ENCODE measurements at places on chromosomes 1 and 21. TPM values are rescaled to one million over a fixed set of nuclear protein-coding genes. Genes with fewer than 3 reads are reported as not detected.

DNA sequence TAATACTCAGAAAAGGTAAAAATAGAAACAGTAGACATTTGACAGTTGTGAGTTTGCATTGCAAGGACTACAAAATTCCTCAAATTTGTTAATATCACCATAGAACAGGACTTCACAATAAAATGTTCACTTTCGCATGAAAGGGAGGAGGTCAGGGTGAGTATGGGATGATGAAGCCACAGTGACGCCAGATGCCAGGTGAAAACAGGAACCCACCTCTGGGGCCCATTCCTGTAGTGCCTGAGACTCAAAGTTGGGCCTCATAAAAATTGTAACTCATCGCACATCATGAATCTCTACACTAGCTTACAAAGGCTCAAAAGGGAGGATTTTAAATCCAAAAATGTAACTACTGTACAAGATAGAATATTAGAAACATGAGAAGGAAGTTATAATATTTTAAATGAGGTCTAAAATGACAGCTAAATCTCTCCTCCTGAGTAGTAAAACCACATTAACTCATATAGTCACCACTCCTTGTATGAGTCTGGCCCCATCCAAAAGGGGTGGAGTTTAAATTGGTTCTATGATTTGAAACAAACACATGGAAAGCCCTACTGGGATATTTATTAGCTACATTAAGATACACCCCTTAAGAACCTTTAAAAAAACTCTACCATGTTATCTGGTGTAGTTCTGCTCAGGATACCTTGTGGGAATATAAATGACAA is 93.7 kb downstream of the ETS2 start:
- no peaks in the 10 kb centered on the region for H3K4me1 ChIP-seq
- no peak for DNase-seq

GRCh38 chr1:99950486-99950885 is 19.3 kb upstream of the SLC35A3 start:
- H3K4me3 ChIP-seq: no peak overlapping the region
- no peaks in the 10 kb centered on the region for H3K36me3 ChIP-seq
- no peak overlapping the region for H3K27ac ChIP-seq
- no peak for DNase-seq
- no peaks in the 10 kb centered on the region for H3K27me3 ChIP-seq
- H3K4me1 ChIP-seq: no peaks in the 10 kb centered on the region

- no peaks in the 10 kb centered on the region for H3K36me3 ChIP-seq
- peak; percentile 51 for DNase-seq
- peaks cover 7% of the 10 kb centered on the region for H3K4me1 ChIP-seq
- no peaks in the 10 kb centered on the region for H3K27me3 ChIP-seq
These were observed 11.5 kb downstream of the RIMS3 start for GRCh38 chr1:40653851-40654537.

DNA sequence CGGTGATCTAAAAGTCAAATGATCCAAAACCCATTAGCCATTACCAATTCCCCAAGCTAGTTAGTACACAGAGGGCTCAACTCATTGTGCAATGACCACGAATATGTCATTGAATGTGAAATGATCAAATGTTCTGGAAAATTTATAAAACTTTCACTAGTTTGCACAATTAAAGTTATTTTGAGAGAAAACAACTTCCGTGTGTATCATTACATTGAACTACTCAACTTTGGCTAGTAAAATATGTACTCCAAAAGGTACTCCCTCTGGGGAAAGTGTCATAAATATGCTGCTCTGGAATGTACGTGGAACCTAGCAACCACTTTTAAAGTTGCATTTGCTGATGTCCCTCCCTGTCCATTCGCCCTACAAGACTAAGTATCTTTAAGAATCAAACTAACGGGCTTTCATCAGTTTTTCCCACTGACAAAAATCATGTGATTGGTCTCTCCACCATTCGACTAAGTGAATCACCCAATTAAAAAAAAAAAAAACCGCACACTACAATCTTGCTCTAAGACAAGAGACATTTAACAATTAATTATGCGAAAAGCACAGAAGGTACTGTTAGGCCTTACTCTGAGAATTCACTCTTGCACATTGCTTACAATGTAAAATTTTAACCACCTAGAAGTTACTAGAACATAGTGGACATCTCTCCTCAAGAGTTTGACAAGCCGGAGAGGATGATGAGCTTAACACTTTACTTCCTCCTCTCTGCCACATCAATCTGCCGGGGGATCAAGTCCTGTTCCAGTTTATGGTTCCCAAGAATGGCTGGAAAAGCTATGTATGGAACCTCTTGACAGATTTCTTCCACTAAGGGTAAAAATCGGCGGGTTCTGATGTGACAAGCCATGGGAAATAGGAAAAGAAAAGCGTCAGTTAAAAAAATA is 1.2 kb downstream of the ACBD3 start:
- H3K4me1 ChIP-seq: no peaks in the 10 kb centered on the region
- H3K4me3 ChIP-seq: peak overlapping the region; percentile 82
- no peaks in the 10 kb centered on the region for H3K27me3 ChIP-seq
- no peak for DNase-seq
- peaks cover 26% of the 10 kb centered on the region for H3K36me3 ChIP-seq

DNA sequence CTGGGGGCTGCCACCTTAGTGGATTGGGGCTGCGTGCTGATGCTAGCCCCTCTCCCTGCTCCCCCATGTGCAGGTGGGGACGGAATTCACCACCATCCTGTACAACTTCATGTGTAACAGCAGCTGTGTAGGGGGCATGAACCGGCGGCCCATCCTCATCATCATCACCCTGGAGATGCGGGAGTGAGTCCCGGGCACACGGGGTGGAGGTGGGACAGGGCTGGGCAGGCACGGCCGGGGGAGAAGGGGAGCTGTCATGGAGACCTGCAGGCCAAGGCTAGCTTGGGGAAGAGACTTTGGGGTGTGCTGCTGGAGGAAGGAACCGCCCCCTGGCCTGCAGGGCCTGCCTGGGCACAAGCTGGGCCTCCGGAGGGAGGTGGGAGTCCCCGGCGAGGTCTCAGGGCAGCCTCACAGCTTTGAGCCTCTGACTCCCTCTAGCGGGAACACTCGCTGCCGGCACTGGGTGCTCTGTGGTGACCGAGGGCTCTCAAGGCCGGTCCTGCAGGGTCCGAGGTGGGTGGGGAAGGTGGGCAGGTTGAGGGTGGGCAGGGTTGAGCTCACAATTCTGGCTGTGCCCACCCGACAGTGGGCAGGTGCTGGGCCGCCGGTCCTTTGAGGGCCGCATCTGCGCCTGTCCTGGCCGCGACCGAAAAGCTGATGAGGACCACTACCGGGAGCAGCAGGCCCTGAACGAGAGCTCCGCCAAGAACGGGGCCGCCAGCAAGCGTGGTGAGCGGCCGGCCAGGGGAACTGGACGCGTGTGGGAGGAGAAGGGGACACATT is 25.0 kb upstream of the CCDC27 start:
- H3K27me3 ChIP-seq: no peaks in the 10 kb centered on the region
- peak; percentile 78 for DNase-seq

DNA sequence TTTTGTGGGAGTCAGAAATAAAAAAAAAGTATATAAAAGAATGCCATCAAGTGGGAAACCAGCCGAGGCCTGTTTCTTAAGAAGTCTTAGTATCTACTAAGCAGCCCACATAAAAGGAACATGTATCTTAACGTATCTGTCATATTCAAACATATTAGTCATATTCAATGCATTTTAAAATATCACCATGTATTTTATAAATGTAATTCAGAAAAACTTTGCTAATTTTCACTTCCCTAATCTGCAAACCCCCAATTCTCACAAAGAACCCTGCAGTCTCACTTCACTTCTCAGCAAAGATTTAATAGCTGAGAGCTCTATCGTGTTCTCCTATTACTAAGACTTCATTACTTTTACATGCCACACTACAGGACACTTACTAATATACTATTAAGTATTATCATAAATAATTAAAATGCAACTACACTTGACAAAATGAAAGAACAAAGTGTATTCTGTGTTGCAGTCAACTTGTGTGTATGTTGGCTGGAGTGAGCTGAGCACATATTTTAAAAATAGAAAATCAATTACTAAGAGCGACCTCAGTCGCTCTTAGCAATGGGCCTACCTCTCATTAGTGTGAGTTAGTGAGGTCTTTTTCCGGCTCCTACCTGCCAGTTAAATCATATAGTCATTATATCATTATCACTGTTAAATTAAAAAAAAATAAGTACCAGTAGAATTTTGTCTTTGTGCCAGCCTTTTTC is 484.3 kb downstream of the LMO4 start:
- H3K27ac ChIP-seq: no peak overlapping the region
- no peak overlapping the region for H3K4me3 ChIP-seq
- no peak for DNase-seq

- H3K4me1 ChIP-seq: no peaks in the 10 kb centered on the region
- no peak overlapping the region for H3K4me3 ChIP-seq
- H3K27me3 ChIP-seq: no peaks in the 10 kb centered on the region
- DNase-seq: peak; percentile 40
- peak overlapping the region; percentile 77 for H3K27ac ChIP-seq
- no peaks in the 10 kb centered on the region for H3K36me3 ChIP-seq
These were observed 83.1 kb downstream of the WDR3 start for GRCh38 chr1:118012515-118013124.

GRCh38 chr1:200877839-200878551 is 5.2 kb downstream of the GPR25 start:
- no peak for DNase-seq
- H3K27me3 ChIP-seq: no peaks in the 10 kb centered on the region
- H3K36me3 ChIP-seq: no peaks in the 10 kb centered on the region
- H3K4me1 ChIP-seq: no peaks in the 10 kb centered on the region
- no peak overlapping the region for H3K4me3 ChIP-seq

DNA sequence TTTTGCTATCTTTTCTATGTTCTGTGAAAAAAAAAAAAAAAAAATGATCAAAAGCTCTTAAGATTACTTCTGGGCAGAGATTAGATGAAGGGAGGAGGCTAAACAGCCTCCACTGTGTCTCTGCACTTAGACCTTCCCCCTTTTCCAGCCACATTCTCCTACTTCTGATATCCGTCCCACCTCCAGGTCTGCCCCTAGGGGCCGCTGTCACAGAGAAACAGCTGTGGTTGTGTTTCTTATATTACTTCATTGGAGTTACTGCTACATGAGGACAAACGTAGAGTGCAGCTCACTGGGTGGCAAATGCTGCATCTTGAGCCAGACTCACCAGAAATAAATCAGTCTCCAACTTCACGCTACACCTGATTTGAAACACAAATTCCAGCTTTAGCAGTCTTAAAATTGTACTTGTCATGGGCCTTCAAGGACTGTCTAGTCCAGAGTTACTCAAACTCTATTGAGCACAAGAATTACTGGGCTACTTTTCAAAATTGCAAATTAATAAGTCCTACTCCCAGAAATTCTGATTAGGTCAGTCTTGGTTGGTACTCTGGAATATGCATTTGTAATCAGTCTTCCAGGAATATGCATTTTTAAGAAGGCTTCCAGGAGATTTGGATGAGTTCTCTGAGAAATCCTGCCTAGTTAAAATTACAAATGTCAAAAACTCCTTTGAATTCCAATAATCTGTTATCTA is 125.2 kb upstream of the PTBP2 start:
- no peak overlapping the region for H3K4me3 ChIP-seq
- no peaks in the 10 kb centered on the region for H3K4me1 ChIP-seq
- H3K27me3 ChIP-seq: no peaks in the 10 kb centered on the region
- peak; percentile 37 for DNase-seq
- no peaks in the 10 kb centered on the region for H3K36me3 ChIP-seq

STUM gene
- polyA plus RNA-seq: not detected

DONSON gene
- 20.6 TPM for polyA plus RNA-seq

GRCh38 chr1:93668121-93668520 is 13.5 kb downstream of the BCAR3 start:
- no peaks in the 10 kb centered on the region for H3K27me3 ChIP-seq
- peak overlapping the region; percentile 94 for H3K27ac ChIP-seq
- H3K4me3 ChIP-seq: no peak overlapping the region
- DNase-seq: no peak

DRAXIN gene
- 0.57 TPM for polyA plus RNA-seq

DNA sequence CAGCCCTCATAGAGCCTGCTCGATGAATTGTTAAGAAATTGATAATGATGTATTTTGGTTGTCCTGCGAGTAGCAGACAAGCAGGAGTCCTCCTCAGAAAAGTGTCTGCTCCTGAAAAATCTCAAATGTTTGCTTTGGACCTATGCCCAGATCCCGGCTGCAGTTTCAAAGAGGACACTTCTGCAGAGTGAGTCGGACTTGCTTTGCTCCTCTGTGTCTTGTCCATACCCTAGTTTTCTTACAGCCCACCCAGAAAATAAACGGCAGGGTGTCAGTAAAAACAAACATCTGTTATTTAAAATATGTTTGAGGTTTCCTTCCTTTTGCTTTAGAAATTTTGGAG is 2.8 kb downstream of the S100A10 start:
- peak overlapping the region; percentile 73 for H3K4me3 ChIP-seq
- H3K27ac ChIP-seq: peak overlapping the region; percentile 96
- H3K4me1 ChIP-seq: peaks cover 28% of the 10 kb centered on the region
- DNase-seq: no peak

RGS5 gene
- polyA plus RNA-seq: 260 TPM

KRTAP20-1 gene
- polyA plus RNA-seq: not detected

GRCh38 chr1:10788592-10789006 is 7.8 kb downstream of the CASZ1 start:
- H3K27ac ChIP-seq: no peak overlapping the region
- no peaks in the 10 kb centered on the region for H3K36me3 ChIP-seq
- H3K4me1 ChIP-seq: 0 out of 2 replicates have a peak, but pooled peaks cover 3% of the 10 kb centered on the region
- no peak overlapping the region for H3K4me3 ChIP-seq
- H3K27me3 ChIP-seq: peaks cover 51% of the 10 kb centered on the region
- peak; percentile 86 for DNase-seq

DNA sequence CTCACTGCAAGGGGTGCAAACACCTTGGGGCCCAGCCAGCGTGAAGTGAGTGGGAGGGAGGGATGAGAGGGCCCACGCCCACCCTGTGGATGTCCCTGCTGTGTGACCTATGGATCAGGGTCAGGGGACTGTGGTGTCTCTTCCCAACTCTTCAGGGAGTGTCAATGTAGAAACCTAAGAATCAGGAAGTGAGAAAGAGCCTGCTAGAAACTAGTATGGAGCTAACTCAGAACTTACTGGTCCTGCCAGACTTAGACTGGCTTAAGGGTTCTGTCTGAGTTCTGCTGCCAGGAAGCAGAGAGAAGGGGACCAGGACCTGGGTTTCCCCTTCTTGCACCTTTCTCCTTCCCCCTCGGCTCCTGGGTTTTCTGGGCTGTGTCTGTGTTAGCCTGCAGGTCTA is 1.8 kb upstream of the IL10 start:
- peaks cover 29% of the 10 kb centered on the region for H3K27me3 ChIP-seq
- no peaks in the 10 kb centered on the region for H3K36me3 ChIP-seq
- DNase-seq: no peak
- H3K4me3 ChIP-seq: no peak overlapping the region
- no peaks in the 10 kb centered on the region for H3K4me1 ChIP-seq

NFASC gene
- polyA plus RNA-seq: 6.0 TPM

NTNG1 gene
- polyA plus RNA-seq: 0.03 TPM

All from SK-N-SH (cell line).